ENCODE measurements at places on chromosomes 16 and 17.
A peak's percentile ranks its signal among the peaks of the same experiment; 100 is the strongest.

DNA sequence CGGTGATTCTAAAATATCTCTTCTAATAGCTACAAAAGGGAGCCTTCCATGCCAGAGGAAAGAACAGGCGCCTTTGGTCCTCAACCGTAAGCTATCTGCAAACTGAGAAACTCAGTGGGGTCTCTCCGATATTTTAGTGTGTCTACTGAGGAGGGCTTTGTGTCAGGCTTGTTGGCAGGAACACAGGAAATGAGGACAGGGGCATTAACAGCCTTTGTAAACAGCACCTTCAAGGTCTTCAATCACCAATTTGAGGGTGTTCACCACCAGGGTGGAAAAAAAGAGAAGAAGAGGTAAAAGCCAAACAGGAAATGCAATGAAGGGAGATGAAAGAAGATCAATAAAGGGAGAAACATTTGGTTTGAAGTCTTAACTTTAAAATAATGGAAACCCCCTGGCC lies 580.1 kb upstream of the SALL1 start:
- DNase-seq = no peak

GRCh38 chr17:21352221-21352980 lies 23.8 kb upstream of the KCNJ12 start:
- no peak for DNase-seq

GRCh38 chr17:42804918-42805367 lies 6.3 kb downstream of the CNTD1 start:
- no peak for DNase-seq

GRCh38 chr17:13631529-13631928 lies 29.8 kb upstream of the HS3ST3A1 start:
- no peak for DNase-seq

GRCh38 chr16:30359871-30360170 lies 4.7 kb upstream of the CD2BP2 start:
- no peak for DNase-seq

DNA sequence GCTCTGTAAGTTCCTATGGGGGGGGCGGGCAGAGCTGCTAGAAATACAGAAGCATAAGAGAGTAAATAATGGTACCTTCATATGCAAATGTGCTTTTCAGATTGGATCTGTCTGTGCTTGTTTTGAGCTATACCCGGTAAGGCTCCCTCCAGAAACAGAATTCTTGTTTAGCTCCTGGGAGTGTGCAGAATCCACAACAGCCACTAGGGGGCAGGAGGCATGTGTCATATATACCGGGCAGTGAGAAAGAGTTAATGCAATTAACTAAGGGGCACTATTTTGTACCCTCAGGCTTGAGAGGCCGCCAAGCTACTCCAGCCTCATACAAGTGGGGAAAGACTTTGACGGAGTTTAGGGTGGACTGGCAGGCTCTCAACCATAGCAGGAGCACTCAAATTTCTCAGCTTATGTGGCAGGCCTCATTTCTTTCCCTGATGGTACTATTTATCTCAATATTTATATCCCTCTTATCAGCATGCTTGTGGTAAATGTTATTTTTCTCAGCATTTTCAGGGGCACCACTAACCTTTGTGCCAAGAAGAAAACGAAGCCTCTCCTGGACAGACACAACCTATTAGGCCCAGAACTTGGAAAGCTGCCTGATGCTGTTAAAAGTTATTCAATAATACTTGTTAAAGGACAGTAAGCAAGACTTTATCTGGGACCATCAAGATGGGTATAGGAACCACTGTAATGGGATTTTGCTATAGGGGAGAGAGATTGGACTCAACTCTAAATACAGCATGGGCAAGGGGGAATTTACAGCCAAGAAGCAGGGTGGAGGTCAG lies 10.7 kb upstream of the CENPV start:
- DNase-seq = peak; percentile 75

DNA sequence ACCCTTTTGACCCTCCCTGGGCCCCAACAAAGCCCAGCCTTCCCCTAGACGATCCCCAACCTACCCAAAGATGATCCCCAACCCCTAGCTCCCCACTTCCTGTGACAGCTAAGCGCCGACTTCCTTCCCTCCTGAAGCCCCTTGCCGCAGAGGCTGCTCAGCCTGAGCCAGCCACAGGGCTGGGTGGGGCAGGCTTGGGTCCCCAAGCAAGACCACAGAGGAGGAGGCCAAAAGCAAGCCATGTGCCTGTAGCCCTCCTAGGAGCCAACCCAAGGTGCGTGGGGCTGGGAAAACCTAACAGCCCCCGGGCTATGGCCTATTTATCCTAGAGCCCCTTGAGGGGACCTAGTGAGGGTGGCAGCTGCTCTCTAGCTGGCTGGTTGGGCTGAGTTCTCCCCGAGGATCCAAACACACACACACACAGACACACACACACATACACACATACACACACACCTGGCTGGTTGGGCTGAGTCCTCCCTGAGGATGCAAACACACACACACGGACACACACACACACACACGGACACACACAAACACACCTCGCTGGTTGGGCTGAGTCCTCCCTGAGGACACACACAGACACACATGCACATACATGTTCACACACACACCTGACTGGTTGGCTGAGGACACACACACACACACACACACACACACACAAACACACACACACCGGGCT lies 4.8 kb downstream of the ARRB2 start:
- DNase-seq = no peak

GRCh38 chr16:72875291-72876031 lies 172.5 kb downstream of the ZFHX3 start:
- DNase-seq = no peak

GRCh38 chr17:15341385-15341849 lies at the start of gene TEKT3:
TEKT3 (minus strand) TSS chr17:15341597; CDS start chr17:15331585, 10,012 bp downstream.
- peak; percentile 66 for DNase-seq

DNA sequence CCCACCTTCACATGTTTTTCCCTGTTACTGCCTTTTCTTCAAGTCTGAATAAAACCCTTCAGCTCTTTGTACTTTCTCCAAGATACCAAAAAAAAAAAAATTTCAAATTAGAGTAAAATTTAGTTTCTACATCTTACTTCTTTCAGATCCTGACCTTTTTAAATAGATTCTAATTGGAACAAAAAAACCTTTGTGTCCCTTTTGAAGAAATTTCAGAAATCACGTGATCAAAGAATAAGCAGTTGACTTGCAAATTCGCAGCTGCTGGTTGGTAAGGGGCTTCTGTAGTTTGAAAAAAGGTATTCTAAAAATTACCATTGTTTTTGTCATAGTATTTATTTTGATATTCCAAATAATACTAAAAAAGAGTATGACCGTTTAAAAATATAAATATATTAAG lies 71.7 kb downstream of the CDC27 start:
- DNase-seq = no peak

- no peak for DNase-seq
These were observed 27.3 kb upstream of the UBE2G1 start for GRCh38 chr17:4393806-4394205.

DNA sequence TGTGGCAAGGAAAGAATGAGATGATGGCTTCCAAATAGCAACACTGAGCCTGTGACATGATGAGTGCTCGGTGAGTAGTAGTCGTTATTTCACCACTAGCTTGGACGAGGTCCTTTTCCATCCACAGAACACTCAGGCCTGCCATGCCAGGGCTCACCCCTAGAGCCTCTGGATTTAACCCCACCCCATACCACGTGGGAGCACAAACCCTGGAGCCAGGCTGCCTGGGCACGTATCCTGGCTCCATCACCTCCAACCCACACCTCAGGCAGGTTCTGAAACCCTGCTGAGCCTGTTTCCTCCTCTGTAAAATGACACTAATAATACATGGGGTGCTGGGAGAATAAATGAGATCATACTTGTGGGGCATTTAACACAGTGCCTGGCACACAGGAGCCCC lies 192.4 kb downstream of the KATNIP start:
- DNase-seq = no peak

DNA sequence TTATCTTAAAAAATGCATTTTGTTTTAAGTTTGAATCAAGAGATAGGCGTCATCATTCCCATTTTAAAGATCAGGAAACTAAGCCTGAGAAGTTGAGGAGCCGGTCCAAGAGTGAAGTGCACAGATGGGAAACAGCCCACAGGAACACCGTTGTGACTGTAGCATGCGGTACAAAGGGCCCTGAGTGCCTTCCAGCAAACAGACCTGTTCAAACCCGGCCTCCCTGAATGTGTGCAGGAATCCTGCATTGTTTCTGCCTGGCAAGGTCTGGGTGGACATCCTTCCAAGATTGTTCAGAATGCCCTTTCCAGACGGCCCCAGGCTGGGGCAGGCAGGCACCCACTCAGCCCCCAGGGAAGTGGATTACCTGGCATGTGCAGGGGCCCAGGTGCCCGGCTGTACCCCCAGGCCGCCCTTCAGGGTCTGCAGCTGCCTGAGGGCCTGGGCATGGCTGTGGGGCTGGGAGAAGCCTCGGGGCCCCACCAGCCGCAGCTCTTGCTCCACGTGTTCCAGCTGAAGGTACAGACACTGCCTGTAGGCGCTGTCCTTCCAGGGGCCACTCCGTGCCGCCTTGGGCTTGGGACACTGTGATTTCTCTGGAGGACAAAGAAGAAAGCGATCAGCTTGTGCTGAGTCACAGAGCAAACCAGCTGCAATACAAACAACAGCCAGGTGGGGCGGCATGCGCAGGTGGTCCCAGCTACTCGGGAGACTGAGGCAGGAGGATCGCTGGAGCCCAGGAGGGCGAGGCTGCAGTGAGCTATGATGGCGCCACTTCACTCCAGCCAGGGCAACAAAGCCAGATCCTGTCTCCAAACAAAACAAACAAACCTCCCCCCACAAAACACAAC lies 45.0 kb upstream of the GCSH start:
- DNase-seq = no peak

GRCh38 chr17:50108556-50108955 lies 13.4 kb downstream of the PDK2 start:
- no peak for DNase-seq

DNA sequence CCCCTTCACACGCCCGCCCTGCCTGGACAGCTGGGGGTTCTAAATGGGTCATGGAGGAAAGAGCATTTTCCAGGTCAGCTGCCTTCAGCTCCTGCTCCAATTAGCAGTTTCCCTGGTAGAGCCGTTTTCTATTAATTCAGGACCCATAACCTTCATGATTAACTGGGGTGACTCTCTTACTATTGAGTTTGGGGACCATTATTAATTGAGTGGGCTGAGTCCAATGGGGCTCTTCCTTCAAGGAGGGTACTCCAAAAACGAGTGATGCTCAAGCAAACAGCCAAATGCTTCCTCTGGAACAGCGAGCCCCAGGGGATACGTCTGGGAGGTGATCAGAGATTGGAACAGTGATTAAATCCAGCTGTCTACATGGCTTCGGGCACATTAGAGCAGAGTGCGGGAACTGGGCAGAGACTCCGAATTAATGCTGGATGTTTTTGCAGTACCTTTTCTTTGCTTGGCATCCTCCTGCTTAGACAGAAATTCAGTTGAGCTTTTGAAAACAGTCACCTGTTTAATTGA lies 68.1 kb upstream of the CACNG3 start:
- DNase-seq = no peak

- DNase-seq = no peak
These were observed 10.2 kb downstream of the PRR29 start for GRCh38 chr17:64008346-64008745.

- no peak for DNase-seq
These were observed 343.1 kb downstream of the ZFHX3 start for GRCh38 chr16:72704746-72705372.

- peak; percentile 58 for DNase-seq
These were observed 26.8 kb downstream of the NLRP1 start for GRCh38 chr17:5557485-5557884.

DNA sequence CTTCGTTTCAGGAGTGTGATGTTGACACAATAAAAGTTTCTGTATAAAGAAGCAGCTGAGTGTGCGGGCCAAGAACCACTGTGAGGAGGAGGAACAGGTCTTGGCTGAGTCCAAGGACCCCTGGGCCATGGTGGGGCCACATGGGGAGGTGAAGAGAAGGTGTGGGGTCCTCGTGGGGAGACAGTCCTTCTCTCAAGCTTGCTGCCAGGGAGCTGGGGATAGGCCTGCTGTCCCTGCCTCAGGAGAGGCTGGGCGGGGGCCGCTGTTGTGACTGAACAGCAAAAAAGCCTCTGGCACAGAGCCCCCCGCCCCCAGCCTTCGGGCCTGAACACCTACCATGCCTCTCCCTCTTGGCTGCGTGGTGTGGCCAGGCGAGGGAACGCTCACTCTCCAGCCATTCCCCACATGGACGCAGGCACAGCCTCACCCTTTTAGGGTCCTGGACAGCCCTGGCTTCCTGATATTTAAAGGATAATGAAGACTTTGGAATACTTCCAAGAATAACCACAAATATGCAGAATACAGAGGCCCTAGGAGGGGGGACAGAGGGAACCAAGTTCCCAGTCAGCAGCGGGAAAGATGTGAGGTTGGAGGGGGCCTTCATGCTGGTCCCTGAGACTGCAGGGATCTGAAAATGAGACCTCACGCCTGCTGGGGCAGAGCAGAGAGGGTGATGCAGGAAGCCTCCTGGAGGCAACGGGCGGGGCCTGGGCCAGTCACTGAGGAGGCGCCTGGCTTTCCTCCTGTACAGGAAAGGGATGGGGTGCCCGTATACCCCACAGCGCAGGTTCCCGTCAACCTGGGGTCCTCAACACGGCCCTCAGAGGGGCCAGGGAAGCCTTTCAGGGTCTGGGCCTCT lies 100.0 kb upstream of the CREBBP start:
- DNase-seq = peak; percentile 50

DNA sequence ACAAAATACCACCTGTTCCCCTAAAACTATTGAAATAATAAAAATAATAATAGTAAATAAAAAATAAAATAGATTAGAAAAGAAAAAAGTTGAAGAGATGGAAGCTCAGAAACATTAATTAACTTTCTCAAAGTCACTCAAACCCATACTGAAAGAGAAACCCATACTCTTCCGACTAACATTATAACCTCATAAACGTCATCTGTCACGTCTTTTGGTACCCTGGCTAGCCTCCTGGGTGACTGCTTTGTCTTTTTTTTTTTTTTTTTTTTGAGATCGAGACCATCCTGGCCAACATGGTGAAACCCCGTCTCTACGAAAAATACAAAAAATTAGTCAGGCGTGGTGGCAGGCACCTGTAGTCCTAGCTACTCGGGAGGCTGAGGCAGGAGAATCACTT lies 7.6 kb downstream of the SLFN12L start:
- DNase-seq = no peak

DNA sequence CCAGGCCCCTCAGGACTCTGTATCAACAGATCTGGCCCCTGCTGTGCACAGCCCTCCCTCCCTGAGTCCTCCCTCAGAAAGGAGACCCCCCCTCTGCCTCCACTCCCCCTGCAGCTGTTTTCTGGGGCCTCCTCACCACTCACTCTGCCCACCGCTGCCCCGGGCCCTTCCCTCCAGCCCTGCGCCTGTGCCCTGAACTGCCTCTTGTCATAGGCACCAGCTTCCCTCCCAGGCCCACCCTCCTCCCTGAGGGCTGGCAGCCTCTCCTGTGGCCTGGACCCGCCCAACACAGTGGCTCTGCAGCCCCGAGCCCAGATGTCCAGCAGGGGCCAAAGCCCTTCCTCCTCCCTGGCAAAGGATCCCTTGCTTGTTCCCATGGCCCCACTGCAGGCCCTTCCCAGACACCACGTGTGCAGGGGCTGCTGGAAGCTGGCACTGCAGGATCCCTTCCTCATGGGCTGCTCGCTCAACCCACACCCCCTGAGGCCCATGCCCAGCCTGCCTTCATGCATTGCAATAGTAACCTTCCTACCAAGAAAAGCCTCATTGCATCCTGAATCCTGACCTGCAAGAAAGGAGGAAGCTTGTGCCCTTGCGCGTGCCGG lies 25.8 kb downstream of the GNPTG start:
- DNase-seq = no peak

GRCh38 chr17:60077672-60078519 lies 825 bp downstream of the HEATR6 start:
- peak; percentile 72 for DNase-seq

GRCh38 chr16:61007694-61008093 lies 1028.5 kb downstream of the CDH8 start:
- no peak for DNase-seq

- peak; percentile 10 for DNase-seq
These were observed 5.3 kb upstream of the WWOX start for GRCh38 chr16:78094166-78094565.
